Naive thymus-derived CD4-positive, alpha-beta T cell (primary cell): ENCODE measurements at places on chromosomes 12 and 14. TPM values are rescaled to one million over a fixed set of nuclear protein-coding genes. Genes with fewer than 3 reads are reported as not detected.

GRCh38 chr12:103903993-103904392, 26.2 kb upstream of the HSP90B1 start:
- no peaks in the 10 kb centered on the region for H3K27me3 ChIP-seq
- peak overlapping the region; percentile 34 for H3K27ac ChIP-seq
- DNase-seq = no peak
- no peaks in the 10 kb centered on the region for H3K36me3 ChIP-seq
- no peak overlapping the region for H3K4me3 ChIP-seq

- no peaks in the 10 kb centered on the region for H3K27me3 ChIP-seq
- peaks cover 22% of the 10 kb centered on the region for H3K36me3 ChIP-seq
- peaks cover 10% of the 10 kb centered on the region for H3K4me1 ChIP-seq
These were observed 4.8 kb downstream of the EMG1 start for GRCh38 chr12:6975297-6976032.

DNA sequence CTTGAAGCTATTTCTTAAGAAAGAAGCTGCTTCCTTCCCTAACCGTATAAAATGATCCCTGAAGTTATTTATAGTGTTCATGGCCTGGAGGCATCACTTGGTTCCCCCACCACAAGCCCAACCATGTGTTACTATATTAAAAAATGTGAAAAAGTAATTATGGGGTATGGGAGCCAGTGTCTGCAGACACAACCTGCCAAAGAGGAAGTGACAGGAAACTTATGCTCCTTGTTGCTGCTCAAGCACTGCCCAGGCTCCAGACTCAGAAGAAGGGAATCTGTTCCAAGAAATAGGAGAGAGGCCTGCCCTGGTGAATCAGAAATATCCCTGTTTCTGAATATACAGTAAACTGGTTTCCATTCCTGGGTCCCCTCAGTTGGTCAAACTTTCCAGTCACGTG, 217.2 kb upstream of the BMP4 start:
- no peak for DNase-seq
- no peaks in the 10 kb centered on the region for H3K4me1 ChIP-seq
- H3K27me3 ChIP-seq = no peaks in the 10 kb centered on the region
- H3K27ac ChIP-seq = no peak overlapping the region
- H3K4me3 ChIP-seq = no peak overlapping the region
- H3K36me3 ChIP-seq = no peaks in the 10 kb centered on the region

DNA sequence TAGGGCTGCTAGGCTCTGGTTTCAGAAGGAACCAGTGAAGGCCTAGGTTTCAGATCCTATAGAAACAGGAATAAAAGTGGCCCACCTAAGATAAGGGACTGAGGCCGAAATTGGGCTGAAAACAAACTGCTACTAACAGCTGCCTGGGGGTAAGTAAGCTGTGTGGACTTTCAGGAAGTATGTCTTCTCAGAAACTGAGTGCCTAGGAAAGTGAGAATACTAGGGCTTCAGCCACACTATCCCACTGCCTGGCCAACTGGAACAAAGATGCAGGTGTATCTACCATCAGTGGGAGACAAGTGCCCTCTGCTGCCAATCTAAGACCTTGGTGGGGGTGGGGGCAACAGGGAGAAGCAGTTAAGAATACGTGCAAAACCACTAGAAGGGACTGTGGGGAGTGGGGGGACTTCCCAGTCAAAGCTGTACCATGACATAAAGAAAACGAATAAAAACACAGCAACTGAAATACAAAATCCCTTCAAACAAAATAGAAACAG, 82.5 kb downstream of the MED13L start:
- H3K4me1 ChIP-seq = peaks cover 7% of the 10 kb centered on the region
- no peak overlapping the region for H3K4me3 ChIP-seq
- peak; percentile 86 for DNase-seq
- no peaks in the 10 kb centered on the region for H3K27me3 ChIP-seq
- no peak overlapping the region for H3K27ac ChIP-seq

- H3K27me3 ChIP-seq = no peaks in the 10 kb centered on the region
- H3K36me3 ChIP-seq = no peaks in the 10 kb centered on the region
- H3K4me1 ChIP-seq = no peaks in the 10 kb centered on the region
- no peak overlapping the region for H3K27ac ChIP-seq
- no peak for DNase-seq
These were observed 222.1 kb downstream of the AACS start for GRCh38 chr12:125287155-125287847.

DNA sequence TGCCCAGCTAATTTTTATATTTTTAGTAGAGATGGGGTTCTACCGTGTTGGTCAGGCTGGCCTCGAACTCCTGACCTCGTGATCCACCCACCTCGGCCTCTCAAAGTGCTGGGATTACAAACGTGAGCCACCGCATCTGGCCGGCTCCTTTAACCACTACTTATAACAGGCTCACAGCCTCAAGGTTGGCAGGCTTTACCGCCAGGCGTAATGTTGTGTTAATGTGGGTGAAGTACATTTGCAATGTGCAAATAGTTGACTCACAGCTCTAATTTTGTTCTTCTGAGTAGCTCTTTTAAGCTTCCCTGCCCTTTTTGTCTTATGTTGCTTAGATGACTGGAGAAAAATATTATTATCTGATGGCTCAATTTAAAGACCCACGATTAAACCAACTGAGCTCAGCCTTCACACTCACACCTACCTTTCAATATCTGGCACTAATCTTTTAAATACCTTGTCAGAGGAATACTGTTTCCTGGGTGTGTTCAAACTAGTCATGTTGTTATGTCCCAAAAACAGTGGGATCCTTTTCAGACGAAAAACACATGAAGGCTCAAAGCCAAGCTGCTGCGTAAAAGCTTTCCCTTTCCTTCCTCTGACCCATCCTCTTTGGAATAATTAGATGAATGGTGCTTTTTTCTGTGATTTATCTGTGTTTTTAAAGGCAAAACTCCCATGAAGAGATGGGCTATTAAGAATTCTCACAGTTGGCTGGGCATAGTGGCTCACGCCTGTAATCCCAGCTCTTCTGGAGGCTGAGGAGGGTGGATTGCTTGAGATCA, 57.2 kb upstream of the USP44 start:
- no peaks in the 10 kb centered on the region for H3K36me3 ChIP-seq
- H3K4me3 ChIP-seq = no peak overlapping the region
- no peaks in the 10 kb centered on the region for H3K4me1 ChIP-seq
- DNase-seq = no peak
- no peak overlapping the region for H3K27ac ChIP-seq

DNA sequence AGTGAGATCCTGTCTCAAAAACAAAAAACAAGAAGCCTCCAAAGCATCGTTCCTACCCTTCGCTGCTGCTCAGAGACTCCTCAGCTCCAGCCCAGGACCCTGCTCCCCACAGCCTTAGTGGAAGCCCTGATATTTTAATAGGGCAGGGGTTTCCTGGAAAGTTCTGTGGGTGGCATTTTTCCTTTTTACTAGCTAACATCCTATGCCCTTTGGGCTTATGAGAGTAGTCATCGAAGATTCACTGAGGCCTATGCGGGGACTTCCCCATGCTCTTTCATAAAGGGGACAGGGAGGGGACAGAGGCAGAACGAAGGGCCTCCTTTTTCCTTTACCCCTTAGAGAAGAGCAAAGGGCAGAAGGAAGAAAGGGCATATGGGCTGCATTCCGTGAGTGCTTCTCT, 8.3 kb downstream of the LAG3 start:
- peaks cover 9% of the 10 kb centered on the region for H3K4me1 ChIP-seq
- H3K27me3 ChIP-seq = no peaks in the 10 kb centered on the region

STAB2 gene
- total RNA-seq = not detected

FAM161B gene
- 1.1 and 1.8 TPM in 2 replicates for total RNA-seq

MANSC4 gene
- 0.64 TPM for total RNA-seq

WNT1 gene
- 0.18 TPM in 1 of 2 replicates, not detected in the other for total RNA-seq

PPM1A gene
- 67.8 TPM for total RNA-seq

PROX2 gene
- 0.54 TPM for total RNA-seq

GRCh38 chr14:39050389-39050788, 52.6 kb downstream of the SEC23A start:
- H3K27me3 ChIP-seq = no peaks in the 10 kb centered on the region
- no peaks in the 10 kb centered on the region for H3K4me1 ChIP-seq
- DNase-seq = no peak
- H3K27ac ChIP-seq = no peak overlapping the region
- no peak overlapping the region for H3K4me3 ChIP-seq

GRCh38 chr14:102630405-102630804, 38.0 kb downstream of the RCOR1 start:
- H3K27ac ChIP-seq = no peak overlapping the region
- H3K4me3 ChIP-seq = no peak overlapping the region
- DNase-seq = no peak

POMT2 gene
- 13.4 TPM for total RNA-seq

DNA sequence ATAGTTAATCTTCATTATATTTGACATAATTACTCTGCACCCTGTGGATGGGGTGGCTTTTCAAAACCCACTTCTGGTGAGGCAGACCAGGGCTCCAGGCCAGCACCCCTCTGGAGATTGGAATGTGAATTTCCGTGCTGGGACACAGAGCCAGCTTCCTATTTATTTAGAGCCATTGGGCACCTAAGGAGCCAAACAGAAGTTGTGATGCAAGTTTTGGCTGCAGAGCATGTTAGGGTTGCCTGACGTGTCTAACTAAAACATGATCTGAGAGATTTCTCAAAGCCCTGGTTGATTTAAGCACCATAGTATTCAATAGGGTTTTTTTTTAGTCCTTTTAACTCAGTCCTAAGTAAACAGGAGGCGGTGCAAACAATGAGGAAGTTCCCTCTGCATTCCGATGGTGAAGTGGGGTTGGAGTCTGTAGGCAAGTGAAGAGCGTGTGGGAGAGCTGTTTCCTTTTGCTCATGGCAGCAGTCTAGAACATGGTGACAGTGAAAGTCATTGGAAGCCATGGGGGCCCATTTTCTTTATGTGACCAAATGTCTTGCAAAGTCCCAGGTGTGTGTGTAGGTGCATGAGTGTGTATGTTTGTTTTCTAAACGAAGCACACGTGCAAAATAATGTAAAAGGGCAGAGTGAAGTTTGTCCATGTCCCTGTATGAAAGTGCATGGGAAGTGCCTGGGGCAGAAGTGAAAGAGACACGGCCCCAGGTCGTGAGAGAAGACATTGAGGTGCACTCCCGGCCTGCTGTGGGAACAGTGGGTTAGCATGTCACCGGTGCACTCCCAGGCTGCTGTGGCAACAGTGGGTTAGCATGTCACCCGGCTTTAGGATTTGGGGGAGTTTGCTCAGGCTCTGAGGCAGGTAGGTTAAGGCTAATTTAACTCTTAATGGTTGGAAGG, 117.7 kb downstream of the PRKCH start:
- H3K27me3 ChIP-seq = no peaks in the 10 kb centered on the region
- no peaks in the 10 kb centered on the region for H3K36me3 ChIP-seq
- H3K27ac ChIP-seq = peak overlapping the region; percentile 64
- H3K4me3 ChIP-seq = peak overlapping the region; percentile 45
- DNase-seq = peak; percentile 23

DNA sequence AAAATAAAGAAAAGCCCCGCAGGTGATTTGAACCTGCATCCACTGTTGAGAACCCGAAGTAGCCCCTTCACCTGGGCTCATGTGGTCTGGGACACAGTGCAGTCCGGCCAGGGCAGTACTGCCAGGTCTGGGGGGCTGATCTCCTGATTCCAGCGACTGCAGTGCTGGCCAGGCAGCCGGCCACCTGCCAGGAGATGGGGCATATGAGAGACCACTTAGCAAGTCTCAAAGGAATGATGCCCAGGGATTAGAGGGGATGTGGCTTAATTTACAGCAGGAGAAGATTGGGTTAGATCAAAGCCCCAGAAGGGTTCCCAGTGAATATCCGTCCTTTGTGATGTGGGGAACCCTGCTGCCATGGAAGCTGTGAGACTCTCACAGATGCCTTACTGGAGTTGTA, 113.3 kb downstream of the PRMT8 start:
- peaks cover 8% of the 10 kb centered on the region for H3K36me3 ChIP-seq
- no peak for DNase-seq
- H3K27me3 ChIP-seq = no peaks in the 10 kb centered on the region
- H3K27ac ChIP-seq = no peak overlapping the region
